ELR (cell line): ENCODE measurements at places on chromosomes 13 and 19.
A peak's percentile ranks its signal among the peaks of the same experiment; 100 is the strongest.

GRCh38 chr19:49690079-49690655 lies 749 bp upstream of the CPT1C start:
- DNase-seq: peak; percentile 45

DNA sequence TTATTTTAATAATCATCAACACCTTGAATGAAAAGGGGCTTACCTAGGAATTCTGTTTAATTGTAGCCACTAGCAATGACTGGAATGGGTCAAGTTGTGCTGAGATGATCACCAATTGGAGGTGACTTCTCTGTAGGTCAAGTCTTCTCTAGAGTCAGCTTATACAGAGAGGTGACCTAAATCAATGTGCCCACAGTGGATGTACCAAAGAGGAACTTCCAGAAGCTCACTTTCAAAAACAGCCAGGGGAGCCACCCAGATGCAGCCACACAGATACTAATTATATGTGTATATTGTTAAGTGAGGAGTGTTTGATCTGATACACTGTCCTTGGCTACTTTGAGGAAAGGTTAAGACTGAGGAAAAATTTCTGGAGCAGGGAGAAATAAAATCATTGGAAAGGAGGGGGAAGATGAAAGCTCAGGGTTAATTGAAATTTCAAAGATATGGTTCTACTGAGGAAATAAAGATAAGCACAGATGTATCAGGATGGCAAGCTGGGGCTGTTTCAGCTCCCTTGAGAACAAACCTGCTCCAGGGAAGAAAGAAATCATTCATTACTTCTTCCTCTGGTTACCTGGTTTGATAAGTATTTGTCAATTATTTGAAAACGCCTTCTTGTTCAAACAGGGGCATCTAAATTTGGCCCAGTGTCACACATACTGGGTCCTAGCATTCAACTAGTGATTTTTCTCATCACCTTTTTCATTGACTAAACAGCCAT lies 5.1 kb downstream of the GPR183 start:
- no peak for DNase-seq

DNA sequence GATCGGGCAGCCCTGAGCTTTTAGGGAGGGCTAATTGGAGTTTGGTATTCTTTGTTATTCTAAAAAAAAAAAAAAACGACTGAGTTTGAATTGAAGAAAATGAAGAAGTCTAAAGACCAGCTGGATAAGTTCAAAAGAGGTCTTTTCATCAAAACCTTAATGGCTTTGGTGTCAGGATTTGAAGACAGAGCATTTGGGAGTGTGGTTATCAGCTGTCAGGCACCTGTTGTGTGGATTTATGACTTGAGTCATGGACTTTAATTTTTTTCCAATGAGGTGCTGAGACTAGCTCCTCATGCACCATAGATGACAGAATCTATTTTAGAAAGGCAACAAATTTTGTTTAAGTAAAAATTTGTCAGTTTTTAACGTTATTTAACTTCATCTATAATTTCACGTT lies 72.5 kb downstream of the FREM2 start:
- no peak for DNase-seq

DNA sequence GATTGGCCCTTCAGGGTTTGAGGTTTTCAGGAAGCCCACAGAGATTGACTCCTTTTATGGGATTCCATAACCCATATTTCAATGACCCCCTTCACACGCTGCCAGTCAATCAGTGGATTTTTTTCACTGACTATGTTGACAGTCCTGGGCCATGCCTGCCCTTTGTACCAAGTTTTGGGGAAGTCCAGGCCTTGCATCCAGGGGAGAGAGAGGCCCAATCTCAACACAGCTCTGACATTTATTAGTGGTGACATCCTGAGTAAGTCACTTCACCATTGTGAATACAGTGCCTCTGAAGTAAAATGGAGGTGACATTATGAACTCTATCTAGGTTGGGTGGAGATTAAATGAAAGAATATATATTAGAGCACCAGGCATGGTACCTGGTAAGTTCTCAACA lies 181.1 kb downstream of the NUFIP1 start:
- DNase-seq: no peak

- DNase-seq: peak; percentile 94
These were observed 40.7 kb upstream of the MEDAG start for GRCh38 chr13:30865123-30866049.

GRCh38 chr19:10895920-10896319 lies 24.6 kb downstream of the CARM1 start:
- DNase-seq: no peak

DNA sequence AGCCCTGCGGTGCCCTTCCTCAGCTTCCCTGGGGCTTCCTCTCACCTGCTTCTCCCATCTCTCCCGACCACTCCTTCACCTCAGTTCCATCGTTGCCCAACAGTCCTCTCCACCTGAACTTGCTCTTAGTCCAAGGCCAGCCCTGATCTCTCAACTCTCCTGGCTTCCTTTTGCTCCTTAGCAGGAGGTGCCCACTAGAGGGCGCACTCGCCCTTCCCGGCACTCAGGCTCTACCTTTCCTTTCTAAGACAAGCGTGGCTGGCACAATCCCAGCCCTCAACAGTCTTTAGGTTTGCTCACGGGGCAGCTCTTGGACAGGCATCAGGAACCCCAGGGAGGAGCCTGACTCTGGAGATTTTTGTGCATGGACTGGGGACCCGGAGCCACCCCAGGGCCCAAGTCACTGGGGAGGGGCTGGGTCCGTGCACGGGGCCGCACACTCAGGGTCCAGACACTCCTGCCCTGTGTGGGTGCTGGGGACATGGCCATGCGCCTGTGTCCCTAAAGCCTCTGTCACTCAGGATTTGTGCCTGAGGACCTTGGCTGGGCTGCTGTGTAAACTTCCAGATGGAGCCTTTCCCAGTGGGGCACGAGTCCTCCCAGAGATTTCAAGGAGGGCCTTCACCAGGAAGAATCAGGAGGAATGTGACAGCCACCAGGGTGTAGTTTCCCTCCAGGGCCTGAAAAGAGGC lies 12.1 kb upstream of the CEACAM8 start:
- DNase-seq: peak; percentile 72

DNA sequence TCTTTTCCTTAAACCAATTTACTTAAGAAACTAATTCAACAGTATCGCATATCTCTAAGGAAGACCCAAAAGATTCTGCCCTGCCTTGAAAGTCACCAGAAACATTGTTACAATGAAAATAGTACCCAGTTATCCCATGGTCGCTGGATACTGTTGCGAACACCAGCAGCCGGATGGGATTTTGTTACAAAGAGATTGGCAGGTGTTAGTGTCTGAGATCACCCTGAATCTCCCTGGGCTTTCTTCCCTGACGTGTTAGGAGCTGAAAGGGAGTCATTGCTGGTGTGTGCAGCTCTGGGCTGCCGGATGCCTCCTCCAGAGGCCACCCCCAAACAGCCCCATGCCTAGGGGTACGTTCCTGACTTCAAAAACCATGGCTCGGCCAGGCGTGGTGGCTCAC lies 38.2 kb downstream of the PTPRS start:
- no peak for DNase-seq

GRCh38 chr19:23913931-23914330 lies 755 bp upstream of the ZNF726 start:
- no peak for DNase-seq

DNA sequence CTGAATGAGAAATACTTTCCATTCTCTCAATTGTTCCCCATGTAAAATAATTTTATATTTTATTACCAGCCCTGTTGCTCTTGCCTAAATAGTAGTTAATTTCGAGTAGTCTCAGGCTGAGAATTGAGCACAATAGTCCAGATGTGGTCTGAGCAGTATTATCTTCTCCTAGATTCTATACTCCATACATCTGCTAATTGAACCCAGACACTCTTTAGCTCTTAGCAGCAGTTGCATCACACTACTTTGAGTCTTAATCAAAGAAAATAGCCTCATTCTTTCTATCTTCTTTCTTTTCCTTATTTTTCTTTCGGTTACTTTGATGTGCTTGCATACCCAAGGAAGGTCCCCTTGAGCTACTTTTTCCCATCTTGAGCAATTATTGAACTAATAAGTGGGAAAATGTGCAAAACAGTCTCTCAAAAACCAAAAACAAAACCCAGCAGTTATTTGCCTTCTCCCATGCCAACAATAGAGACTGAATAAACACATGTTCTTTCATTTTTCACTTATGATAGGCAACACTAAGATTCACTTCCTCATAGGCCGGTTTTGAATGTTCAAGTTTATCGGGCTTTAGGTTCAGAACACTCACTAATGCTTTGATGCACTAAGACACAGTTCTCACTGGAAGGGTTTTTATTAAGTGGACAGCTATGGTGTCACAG lies 204.5 kb downstream of the POU4F1 start:
- DNase-seq: no peak

- DNase-seq: no peak
These were observed 1.3 kb upstream of the FAM216B start for GRCh38 chr13:42780044-42780443.

DNA sequence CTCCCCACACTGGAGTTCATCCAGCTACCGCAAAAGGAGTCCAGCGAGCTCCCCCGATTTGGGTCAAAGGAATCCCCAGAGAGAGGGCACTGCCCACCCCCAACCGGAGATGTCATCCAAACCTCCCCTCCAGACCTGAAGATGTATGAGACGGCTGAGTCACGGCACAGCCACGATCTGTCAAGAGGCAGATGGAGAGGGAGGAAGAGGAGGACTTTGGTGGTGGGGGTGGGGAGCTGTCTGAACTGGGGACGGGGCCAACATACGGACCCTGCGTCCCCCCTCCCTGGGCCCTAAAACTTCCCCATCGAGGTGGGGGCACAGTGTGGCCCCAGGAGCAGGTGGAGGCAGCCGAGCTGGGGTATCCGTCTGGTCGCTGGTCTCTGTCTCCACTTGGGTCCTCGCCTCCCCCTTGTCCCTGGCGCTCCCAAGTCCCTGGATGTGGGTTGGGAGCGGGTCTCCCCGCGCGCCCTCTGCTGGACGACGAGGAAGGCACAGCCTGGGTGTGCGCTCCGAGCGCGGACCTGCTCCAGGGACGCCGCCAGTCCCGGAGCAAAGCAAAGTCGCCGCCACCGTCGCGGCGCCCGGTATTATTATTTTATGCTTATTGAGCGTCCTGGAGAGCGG lies 3.8 kb downstream of the PDE4A start:
- peak; percentile 81 for DNase-seq

DNA sequence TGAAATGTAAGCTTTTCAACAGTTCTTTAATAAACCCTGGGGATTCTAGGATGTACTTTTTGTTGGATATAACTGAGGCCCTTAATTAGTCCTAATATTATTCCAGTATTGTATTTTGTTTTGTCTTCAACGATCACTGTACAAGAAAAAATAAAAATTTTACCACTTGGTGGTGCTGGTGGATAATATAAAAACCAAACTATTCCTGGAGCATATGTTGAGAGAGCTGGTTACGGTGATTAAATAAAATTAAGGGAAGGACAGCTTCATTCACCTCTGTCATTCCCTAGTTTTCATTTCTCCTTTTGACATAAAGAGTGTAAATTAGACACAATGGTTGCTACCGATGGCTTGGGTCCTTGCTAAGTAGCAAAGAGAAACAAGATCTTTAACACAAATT lies 598.6 kb upstream of the PCDH20 start:
- DNase-seq: peak; percentile 56

GRCh38 chr13:99042521-99043250 lies 64.8 kb upstream of the DOCK9 start:
- DNase-seq: no peak

DNA sequence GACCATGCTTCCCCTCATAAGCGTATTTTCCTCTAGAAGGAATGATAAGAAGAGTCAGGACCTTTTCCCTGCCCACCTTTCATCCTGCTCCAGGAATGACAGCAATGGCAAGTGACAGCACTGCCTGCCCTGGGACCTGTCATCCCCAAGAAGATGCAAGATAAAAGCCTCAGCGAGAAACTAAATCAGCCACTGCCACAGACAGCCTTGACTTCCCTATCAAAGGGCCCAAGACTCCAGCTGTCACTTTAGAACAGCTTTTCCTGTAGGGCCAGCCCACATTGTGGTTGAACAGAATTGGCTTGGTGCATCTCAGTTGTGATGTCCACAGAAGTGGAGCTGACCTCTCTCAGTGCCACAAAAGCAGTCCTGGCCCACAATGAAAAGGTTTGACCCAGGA lies 1.1 kb downstream of the RAB8A start:
- DNase-seq: no peak

- peak; percentile 76 for DNase-seq
These were observed 15.3 kb upstream of the ATP12A start for GRCh38 chr13:24664726-24665409.

DNA sequence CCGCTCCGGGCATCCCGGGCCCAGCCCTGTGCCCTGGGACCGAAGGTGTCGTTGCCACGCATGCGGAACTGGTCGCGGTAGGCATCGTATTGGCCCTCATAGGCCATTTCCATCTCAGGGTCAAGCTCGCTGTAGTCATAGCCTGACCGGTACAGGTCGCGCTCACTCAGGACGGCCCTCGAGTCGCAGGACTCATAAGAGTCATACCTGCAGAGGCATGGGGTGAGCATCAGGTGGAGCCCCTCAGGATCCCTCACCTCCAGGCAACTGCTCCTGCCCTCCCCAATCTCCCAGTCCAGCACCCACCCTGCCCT lies 17.4 kb downstream of the AKAP8L start:
- DNase-seq: no peak

DNA sequence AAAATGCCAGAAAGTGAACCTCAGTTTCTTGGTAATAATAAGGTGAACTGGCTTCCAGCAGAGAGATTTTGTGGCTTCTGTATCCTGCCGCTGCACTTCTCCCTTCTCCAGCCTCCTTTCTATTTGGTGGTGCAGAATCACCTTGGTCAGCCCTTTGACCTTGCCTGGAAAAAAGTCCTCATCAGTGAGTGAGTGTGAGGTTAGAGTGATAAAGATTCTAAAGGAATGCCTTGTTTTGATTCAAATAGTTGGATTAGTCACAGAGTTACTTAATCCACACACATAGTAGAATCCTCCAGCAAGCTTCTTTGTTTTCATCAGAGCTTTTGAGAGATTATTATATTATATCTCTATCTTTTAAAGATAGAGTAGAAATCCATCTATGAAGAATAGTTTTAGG lies 140.9 kb downstream of the KCNRG start:
- DNase-seq: peak; percentile 34

DNA sequence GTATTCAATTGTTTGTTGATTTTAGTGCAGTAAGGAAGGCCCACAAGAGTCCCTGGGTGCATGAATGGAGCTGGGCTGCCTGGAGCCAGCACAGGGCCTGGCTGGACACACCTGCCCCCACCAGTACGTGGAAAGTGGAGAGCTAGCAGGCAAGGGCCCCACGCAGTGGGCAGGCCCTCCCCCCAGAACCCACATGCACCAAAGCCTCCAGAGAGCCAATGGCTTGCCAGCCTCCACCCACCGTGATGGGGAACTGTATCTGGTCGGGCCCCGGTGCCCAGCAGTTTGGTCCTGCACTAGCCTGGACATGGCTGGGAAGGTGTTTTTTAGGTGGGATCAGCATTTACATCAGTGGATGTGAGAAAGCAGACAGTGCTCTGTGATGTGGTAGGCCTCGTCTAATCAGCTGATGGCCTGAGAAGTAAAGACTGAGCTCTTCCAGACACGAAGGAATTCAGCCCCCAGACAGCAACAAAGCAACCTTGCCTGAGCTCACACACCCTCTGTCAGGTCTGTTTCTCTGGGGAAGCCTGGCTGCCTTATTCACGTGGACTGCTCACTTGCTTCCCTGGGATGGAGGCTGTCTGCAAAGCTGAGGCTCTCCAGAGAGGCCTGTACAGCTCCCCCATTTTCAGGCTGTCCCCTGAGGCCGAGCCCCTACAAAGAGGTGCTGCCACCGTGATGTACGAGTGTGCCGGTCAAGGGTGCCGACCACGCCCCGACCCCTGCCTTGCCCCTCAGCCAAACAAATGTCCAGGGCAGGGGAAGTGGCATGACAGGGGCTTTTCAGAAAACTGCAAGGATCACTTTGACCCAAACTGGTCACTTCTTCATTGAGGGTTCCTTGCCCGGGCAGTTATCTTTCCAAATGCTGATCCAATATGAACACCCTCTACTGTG lies 27.5 kb downstream of the RAB20 start:
- no peak for DNase-seq
